ENCODE measurements at places on chromosomes 2 and 18.

DNA sequence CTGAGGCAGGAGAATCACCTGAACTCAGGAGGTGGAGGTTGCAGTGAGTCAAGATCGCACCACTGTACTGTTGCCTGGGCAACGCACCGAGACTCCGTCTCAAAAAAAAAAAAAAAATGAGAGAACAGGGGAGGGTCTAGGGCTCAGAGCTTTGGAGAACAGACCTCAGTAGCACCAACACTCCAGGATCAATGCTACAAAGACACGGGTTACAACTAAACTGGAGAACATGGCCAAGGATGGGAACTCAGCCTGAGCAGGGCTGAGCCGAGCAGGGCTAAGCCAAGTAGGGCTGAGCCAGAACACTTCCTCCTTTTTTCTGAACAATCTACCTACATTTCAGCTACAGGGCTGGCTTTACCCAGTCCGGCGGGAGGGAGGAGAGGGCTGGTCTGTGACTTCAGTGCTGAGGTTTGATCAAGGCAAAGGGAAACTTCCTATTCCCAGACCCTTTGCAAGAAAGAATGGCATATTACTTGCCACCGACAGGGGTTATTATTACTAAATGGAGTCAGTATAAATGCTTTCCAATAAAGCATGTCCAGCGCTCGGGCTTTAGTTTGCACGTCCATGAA lies 2.9 kb upstream of the CASP8 start:
- DNase-seq, result no peak

- DNase-seq, result peak; percentile 27
Observed at GRCh38 chr18:35756506-35757117, 175.1 kb downstream of the GALNT1 start.

DNA sequence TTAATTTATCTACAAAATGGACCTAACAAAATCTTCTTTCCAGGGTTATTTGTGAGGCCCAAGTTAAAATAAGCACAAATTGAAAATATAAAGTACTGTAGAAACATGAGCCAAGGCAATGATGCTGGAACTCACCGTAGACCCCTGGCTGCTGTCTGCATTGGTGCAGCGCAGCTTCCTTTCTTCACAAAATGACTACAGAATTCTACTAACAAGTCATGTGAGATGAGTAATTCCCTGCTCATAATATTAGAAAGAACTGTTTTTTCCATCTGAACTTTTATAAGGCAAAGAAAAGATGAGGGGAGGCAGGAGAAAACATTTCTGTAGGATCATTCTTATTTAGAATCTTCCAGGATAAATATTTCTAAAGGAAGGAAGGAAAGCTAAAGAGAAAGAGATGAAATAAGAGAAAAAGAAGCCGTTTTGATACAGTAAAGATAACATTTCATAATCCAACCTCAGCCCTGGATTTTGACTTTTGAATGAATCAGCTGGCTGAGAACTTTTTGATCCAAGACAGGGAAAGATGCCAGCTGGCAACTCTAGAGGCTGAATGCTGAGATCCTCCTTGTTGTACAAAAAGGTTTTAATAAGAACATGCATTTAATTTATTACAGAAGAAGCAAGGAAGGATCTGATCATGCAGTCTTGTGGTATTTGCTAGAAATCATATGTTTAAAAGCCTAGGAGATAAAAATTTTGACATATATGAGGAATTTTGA lies 183.9 kb upstream of the KLHL14 start:
- no peak for DNase-seq

- DNase-seq, result no peak
Observed at GRCh38 chr18:60024345-60024744, 124.5 kb downstream of the PMAIP1 start.

DNA sequence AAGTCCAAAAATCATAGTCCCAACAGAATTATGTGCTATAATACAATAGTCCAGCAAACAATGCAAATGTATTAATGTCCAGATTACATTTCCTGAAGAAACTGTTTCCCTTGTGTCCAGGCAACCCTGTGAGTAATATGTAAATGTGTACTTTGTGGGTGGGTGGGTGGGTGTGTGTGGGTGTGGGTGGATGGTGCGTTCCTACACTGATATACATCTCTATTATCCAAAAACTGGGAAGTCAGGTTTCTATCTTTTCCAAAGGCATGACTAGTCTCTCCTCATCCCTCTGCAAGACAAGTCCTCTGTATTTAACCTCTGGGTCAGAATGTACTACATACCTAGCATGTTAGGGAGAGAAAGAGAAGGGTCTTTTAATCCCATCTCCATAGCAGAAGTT lies 71.6 kb downstream of the LNPK start:
- no peak for DNase-seq

DNA sequence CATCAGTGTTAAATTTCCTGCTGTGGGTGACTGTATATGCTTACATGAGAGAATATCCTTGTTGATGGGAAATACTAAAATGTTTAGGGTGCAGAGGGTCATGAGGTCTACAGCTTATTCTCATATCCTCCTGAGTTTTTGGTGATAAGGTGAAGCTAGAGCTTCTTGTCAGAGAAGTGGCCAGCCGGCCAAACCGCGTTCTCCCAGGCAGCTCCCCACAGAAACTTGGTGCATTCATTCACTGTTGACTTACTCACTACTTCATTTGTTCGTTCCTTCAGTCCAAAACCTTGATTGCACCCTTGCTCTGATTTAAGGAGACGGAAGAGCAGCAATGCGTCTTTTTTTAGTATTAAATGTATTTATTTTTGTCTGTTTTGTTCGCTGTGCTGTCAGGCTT lies 8.7 kb downstream of the SNED1 start:
- no peak for DNase-seq

DNA sequence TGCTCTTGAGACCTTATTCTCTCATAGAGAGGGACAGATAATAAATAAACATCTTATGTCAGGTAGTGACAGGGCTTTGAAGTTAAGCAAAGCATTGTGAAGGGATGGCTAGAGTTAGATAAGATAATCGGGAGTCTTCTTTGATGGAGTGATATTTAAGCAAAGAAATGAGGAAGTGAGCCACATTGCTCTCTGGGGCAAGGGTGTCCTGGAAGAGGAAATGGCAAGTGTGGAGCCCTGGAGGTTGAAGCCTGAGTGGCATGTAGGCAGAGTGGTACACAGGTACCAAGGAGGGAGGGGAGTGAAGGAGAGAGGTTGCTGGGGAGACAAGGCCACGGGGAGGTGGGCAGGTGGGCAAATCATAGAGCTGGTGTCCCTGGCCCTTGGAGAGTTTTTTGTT lies 110.2 kb downstream of the CTAGE1 start:
- DNase-seq, result no peak

DNA sequence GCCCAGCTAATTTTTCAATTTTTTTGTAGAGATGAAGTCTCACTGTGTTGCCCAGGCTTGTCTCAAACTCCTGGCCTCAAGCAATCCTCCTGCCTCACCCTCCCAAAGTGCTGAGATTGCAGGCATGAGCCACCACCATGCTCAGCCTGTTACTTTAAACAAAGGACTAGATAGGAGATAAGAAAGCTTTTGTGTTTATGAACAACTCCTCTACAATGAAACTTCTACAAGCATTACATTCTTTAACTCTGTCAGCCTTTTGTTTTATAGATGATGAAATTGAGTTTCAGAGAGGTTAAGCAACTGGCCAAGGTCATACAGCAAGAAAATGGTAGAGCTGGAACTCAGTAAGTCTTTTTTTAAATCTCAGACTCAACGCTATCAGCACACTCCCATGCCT lies 22.7 kb downstream of the ALPK2 start:
- DNase-seq, result no peak

- DNase-seq, result no peak
Observed at GRCh38 chr2:43180897-43181296, 45.5 kb downstream of the ZFP36L2 start.

DNA sequence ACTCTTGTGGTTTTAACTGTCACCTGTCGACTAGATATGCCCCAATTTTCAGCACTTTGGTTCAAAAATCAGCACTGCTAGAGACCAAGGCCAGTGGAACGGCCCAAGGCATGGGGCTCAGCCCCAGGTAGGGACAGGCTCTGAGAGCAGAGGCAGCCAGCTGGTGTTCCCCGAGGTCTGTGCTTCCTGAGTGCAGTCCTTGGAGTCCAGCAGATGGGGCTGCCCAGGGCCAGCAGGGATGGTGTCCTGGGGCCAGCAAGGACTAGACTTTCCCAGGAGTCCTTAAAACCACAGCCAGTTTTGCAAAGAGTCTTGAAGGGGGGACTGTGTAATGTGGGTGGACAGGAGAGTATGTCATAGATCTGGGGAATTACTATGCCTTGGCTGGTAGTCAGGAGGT lies 56.3 kb downstream of the POMC start:
- DNase-seq, result no peak

DNA sequence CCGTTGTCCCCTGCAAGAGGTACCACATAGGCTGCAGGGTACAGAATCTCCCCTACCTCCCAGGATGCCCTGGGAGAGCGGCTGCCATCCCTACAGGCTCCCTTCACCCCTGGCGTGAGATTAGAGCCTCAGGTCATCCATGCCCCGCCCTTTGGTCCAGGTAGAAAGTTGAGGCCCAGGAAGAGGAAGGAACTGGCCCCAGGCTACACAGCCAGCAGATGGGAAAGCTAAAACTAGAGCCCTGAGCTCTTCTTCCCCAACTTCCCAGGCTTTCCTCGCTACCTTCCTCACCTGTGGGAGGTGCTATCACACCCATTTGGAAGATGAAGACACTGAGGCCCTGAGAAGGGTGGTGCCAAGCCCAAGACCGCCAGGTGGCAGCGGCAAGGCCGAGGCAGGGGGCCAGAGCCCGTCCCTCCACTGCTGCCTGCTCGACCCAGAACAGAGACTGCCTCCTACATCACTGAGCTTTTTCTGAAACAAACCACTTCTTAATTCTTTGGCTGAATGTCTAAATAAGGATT lies 25.8 kb downstream of the CIB4 start:
- DNase-seq, result no peak

GRCh38 chr18:69387186-69387585 lies 13.5 kb upstream of the DOK6 start:
- no peak for DNase-seq

DNA sequence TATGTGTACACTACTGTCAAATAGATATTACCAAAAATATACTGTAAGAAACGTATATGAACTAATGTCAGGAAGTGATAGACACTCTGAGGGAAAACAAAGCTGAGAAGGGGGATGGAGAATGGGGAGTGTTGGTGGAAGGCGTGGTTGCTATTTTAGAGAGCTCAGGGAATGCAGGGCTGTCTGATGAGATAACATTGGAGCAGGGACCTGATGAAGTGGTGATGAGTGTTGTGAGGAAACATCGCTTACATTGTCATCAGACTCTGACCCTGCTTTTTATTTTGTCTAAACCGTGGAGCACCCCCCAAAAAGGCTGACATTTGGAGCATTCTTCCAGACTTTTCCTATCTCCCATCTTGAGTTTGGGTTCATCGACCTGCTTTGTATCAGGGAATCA lies 194.7 kb downstream of the LTBP1 start:
- DNase-seq, result no peak

GRCh38 chr2:105431367-105432043 lies 32.7 kb upstream of the FHL2 start:
- no peak for DNase-seq

DNA sequence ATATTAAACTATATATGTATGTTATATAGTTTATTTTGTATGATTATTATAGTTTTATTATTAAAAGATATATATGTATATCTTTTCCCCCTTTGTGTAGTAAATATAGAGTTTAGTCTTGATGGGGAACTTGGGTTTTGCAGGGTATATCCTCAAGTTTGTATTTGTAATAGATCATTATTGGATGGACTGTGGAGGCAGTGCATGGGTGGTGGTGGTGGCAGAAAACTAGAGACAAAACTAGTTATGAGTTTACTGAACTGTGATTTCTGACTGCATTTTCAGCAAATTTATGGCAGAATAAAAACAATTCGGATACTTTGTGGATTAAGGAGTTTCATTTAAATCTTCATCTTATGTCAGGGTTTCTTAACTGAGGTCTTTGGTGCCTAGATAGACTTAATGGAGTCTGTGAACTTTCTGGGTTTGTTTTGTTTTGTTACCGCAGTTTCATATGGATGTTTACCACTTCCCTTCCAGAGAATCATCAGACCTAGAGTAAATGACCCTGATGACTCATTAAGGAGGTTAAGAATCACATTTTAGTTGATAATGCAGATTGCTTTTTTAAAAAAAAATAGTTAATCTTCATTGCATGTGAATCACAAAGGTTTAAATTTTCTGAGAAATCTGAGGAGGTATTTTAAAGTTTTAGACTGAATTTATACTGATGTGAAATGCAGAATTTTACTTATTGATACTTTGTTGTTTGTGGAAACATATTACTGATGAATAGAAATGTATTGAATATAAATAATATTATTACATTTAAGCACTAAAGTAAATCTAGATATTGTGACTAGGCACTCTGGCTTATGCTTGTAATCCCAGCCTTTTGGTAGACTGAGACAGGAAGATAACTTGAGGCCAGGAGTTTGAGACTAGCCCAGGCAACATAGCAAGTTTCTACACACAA lies 14.5 kb downstream of the EPC2 start:
- no peak for DNase-seq

GRCh38 chr2:164061129-164061746 lies 325.4 kb upstream of the FIGN start:
- no peak for DNase-seq

GRCh38 chr2:60483401-60483800 lies 70.1 kb downstream of the BCL11A start:
- DNase-seq, result no peak

- DNase-seq, result no peak
Observed at GRCh38 chr2:204654669-204655068, 109.4 kb downstream of the PARD3B start.

DNA sequence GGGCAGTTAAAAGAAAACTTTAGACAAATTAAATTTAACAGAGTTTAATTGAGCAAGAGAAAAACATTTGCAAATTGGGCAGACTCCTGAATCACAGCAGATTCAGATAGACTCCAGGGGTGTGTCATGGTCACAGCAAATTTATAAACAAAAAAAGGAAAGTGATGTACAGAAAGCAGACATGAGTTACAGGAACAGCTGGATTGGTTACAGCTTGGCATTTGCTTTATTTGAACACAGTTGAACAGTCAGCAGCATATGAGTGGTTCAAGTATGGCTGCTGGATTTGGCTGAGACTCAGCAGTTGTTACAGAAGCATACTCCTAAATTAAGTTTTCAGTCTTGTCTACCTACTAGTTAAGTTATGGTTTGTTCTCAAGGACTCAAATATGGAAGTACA lies 82.3 kb upstream of the NYAP2 start:
- DNase-seq, result no peak

DNA sequence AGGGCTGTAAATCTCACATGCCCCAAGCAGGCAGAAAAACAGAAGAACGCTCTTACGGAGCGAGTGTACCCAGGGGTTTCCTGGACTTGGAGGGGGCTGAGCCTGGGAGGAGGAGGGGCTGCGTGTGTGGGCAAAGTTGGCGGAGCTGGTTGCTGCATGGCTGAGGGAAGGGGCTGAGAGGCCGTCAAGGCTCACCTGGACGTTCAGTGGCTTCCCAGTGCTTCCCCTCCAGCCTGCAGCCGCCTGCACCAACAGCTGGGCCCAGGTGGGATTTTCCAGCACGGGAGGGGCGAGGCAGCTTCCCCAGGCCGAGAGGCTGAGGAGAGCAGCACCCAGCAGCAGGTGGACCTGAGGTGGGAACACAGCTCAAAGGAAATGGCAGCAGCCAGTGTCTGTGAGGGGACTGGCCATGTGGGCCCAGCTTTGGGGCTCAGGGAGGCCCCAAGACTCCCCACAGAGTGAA lies 70.6 kb upstream of the CTDP1 start:
- no peak for DNase-seq

Measured in HFF-Myc (cell line).